ENCODE measurements at places on chromosomes 7 and 10.

DNA sequence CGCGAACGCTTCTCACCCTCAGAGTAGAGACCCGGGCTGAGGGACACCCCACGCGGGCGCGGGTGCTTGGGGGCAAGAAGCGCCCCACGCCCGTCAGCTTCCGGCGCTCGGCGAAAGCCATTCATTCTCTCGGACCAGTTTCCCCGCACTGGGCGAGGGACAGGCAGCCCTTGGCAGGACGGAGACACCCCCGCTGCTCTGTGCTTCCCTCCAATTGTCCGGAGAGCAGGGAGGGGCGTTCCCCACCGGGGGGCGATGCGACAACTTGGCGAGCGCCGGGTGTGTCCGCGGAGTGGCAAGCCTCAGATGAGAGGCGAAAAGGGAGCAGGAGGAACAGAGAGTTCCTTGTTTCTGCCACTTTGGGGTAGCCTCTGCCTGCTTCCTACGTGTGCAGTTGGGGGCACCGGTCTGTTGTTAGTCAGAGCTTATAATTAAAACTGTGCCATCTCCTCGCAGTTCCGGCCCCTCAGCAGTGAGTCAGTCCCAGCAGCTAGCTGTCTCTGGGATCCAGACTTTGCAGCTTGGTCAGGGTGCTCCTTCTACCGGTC is 1.7 kb downstream of the GPR158 start:
- no peak for DNase-seq

GRCh38 chr10:79072041-79072441 is 3.3 kb downstream of the ZMIZ1 start:
- DNase-seq = no peak

GRCh38 chr7:93737953-93738352 is 152.6 kb downstream of the TFPI2 start:
- no peak for DNase-seq

- DNase-seq = no peak
These were observed 25.9 kb upstream of the ZMIZ1 start for GRCh38 chr10:79042639-79043411.

DNA sequence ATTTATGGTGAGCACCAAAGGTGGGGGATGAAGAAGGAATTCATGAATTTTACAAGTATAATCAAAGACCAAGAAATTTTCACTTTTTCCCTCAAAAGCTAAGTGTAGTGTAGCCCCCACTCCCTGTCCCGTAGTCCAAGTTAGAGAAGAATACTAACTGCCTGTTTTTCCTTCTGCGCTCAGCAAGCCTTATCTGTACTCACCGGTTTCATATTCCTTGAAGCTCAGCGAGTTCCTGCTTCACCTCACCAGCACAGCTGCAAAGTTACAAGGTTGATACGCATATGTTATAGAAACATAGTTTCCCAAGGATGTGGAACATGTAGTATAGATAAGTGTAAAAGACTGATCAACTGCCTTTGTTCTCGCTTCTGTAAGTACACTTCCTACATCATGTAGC is 16.0 kb upstream of the ZNF33B start:
- DNase-seq = no peak

- DNase-seq = no peak
These were observed 172.6 kb downstream of the SKIDA1 start for GRCh38 chr10:21352886-21353285.

- no peak for DNase-seq
These were observed 168.4 kb upstream of the IMMP2L start for GRCh38 chr7:111730476-111731300.

GRCh38 chr10:72563327-72563932 is 62.4 kb downstream of the MICU1 start:
- DNase-seq = no peak

- DNase-seq = no peak
These were observed 72.2 kb downstream of the MTURN start for GRCh38 chr7:30206942-30207341.

- no peak for DNase-seq
These were observed 217.8 kb upstream of the HPS1 start for GRCh38 chr10:98664329-98665042.

- DNase-seq = peak; percentile 48
These were observed 32.5 kb upstream of the KNDC1 start for GRCh38 chr10:133127291-133128125.

GRCh38 chr7:51009716-51010496 is 227.2 kb upstream of the GRB10 start:
- no peak for DNase-seq

DNA sequence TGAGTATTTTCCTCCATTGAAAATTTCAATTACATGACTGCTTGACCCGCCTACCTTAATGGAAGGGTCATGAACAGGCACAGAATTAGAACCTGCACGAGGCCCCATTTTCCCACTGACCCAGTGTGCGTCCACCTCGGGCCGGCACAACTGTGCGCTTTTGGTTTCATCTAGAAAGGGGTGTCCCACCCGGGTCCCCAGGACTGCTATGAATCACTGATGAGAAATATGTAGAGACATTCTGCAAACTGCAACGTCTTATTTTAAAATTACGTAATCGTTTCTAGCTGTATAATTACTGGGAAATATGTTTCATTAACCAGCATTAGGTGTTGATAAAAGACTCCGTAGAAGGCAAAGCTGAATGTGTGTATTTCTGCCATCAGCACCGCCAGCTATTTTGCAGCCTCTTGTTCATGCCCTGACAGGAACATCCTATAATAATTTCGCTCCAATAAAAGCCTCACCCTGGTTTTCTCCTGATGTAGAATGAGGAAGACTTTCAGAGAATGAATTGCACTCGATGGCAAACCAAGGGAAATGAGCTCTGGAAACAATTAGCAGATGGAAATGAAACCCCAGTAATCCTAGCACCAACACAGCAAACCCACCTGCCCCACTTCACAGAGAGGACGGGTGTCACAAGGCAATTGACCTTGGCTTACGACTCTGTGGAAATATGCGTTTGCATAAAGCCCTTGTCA is 562.1 kb downstream of the DNAJB6 start:
- no peak for DNase-seq

GRCh38 chr7:24135003-24135817 is 148.8 kb upstream of the NPY start:
- DNase-seq = no peak

GRCh38 chr7:27703181-27703580 is 36.8 kb upstream of the TAX1BP1 start:
- DNase-seq = no peak

- no peak for DNase-seq
These were observed 5.6 kb upstream of the DKK1 start for GRCh38 chr10:52308251-52309031.

- DNase-seq = no peak
These were observed 71.7 kb upstream of the GTF2I start for GRCh38 chr7:74585844-74586243.

DNA sequence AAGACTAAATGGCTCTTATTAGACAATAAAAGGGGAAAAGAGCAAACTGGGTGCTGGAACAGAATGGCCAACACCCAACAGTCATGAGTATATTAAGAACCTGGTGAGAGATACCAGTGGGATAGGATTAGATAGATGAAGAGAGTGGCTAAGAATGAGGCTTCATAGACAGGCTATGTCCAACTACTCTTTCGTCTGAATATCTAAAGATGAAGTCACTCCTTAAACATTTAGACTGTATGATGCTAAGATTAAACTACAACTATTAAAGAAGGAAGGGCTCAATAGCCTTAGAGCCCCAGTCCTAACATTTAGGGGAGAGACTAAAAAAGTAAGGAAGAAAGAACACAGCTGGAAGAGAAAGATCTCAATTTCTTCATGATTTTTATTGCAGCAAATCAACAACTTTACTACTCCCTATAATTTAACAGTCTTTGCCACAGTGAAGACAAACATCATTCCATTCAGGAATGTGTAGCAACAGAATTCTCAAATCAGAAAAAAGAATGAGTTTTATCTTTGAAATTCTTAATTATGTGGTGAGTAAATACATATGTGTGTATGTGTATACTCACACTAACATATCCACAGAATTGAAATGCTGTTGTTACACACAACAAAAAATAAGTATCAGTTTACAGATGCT is 45.6 kb downstream of the CACNA2D1 start:
- DNase-seq = no peak

DNA sequence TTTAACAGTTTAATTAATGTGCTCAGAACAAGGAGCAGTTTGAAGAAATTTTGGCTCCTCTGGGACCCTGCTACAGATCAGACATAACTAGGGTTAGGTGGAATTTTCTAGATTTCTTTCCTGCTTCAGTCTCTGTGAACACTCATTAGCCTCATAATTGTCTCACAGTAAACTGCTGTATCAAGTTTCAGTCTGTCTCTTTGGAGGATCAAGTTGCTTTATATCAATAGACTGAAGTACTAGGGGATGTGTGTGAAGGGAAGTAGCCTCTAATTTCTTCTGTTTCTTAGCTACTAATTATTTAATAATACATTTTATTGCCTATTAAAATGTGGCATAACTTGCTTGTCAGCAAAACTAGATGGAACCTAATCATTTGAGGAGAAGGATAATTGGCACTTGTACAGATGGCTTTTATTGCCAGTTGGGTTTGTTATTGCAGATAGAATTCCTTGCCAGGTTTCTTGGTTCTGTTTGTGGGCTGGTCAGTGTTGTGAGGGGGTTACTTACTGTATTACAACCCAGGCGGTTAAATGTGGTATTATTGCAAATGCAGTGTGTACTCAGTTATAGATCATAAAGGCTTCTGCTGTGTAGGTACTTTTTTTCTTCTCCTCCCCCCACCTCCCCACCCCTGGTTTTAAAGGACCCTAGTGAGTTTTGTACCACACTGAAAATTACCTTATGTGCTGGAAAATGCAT is 758.0 kb downstream of the AUTS2 start:
- no peak for DNase-seq

DNA sequence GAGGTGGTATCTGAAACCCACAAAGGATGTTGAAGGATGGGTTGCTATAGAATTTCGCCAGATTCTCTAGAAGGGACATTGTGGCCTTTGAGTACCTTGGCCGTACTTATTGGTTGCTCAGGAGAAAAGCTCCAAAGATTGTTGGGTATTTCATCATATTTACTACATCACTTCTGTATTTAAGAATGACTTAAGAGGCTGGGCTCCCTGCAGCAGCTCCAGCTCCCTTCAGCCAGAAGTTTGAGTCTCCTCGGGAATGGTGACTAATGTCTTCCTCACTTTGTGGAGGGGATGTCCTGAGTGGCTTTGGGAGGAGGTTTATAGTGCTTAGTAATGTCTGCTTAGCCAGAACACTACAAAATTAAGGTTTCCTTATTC is 18.1 kb downstream of the MINDY4 start:
- no peak for DNase-seq

- DNase-seq = peak; percentile 10
These were observed 235.0 kb upstream of the PLPP4 start for GRCh38 chr10:120221873-120222485.

GRCh38 chr10:115956225-115957011 is 316.6 kb downstream of the GFRA1 start:
- no peak for DNase-seq

- no peak for DNase-seq
These were observed 15.4 kb upstream of the GIMAP8 start for GRCh38 chr7:150435047-150435389.
